Adipocyte (in vitro differentiated cells): ENCODE measurements at places on chromosomes 13 and 19.

GRCh38 chr13:98267080-98267912 is 90.2 kb upstream of the RNF113B start:
- no peak for DNase-seq

DNA sequence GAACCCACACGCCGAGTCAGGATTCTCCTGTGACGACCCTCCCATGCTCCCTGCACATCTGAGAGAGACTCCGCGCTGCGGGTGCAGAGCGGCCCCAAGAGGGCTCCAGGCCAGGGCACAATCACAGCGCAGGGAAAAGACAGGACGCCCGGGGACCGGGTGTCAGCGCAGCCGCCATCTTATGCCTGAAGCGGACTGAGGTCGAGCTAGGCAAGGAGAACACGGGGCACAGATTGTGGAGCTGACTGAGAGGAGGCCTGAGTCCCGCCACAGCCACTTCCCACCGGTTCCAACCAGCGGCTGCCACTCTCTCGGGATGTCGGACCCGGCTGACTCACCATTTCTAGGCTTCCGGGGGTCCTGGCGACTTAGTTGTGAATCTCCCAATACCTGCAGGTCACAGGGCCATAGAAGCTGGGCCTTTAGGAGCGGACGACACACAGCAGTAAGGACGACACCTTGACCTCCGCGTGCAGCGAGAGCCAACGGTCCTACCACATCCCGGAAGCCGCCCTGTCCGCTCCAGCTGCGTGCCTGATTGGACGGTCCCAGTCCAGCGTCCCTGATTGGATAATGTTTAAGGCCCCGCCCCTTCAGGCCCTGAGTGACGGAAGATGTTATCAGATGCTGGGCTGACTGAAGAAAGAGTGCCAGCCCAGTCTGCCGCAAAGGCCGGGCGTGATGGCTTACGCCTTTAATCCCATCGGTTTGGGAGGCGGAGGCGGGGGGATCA is at the start of gene ZNF728:
TSS of gene ZNF728 (minus strand) at position 487 of the 733 bp plus-strand sequence. CDS start at position 341, 146 bp downstream.
- DNase-seq, result no peak

- DNase-seq, result peak; percentile 25
Measured at GRCh38 chr13:30759748-30760147, 24.4 kb downstream of the ALOX5AP start.

- DNase-seq, result peak; percentile 62
Measured at GRCh38 chr13:81596224-81596753, 1255.4 kb upstream of the SPRY2 start.

DNA sequence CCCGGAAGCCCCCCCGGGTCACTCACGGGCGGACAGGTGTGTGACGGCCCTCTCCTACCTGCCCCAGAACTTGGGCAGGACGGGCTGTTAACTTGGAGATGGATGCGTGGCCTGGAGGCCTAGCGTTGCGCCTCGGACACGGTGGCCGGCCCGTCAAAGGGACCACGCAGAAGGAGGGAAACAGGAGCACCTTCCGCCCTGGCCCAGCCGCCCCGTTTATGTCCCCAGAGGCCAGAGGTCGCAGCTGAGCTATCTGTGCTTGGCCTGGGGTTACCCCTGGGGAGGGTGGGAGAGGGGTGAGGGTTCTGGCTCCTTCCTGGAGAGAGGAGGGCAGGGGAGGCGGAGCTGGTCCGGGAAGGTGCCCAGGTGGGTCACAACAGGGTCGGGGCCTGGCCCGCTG is 35.6 kb downstream of the GADD45B start:
- no peak for DNase-seq

DNA sequence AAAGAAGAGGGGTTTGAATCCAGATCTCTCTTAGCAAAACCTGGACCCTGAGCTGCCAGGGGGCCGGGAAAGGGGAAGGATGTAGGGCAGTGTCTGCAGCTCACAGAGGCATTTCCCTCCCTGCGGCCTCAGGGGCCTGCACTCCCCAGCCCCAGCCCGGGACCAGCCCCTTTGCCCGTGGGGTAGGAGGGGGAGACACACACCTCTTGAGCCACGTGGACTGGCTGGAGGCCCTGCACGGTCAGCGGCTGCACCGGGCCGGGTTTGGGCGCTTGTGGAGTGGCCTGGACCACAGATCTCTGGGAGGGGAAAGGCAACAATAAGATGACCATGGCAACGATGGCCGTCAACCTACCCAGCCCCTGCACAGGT is 26.9 kb downstream of the RFX1 start:
- no peak for DNase-seq

- no peak for DNase-seq
Measured at GRCh38 chr13:114004420-114005205, 30.7 kb upstream of the C13orf46 start.

DNA sequence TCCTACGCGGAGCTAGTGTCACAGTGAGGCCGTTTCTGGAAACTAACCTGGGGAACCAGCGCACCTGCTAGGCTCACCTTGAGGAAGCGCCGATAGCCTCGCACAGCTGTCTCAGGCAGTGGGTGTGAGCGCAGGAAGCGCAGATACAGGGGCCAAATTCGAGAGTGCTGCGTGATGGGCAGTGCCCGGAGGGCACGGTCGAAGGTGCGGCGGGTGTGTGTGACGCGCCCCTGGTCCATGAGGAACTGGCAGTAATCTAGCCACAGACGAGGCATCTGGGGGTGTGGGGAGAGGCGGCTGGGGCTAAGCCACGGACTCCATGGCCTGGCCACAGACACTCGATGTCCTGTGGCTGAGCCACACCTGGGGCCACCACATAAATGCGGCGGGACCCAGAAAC is 2.2 kb downstream of the XAB2 start:
- DNase-seq, result no peak

DNA sequence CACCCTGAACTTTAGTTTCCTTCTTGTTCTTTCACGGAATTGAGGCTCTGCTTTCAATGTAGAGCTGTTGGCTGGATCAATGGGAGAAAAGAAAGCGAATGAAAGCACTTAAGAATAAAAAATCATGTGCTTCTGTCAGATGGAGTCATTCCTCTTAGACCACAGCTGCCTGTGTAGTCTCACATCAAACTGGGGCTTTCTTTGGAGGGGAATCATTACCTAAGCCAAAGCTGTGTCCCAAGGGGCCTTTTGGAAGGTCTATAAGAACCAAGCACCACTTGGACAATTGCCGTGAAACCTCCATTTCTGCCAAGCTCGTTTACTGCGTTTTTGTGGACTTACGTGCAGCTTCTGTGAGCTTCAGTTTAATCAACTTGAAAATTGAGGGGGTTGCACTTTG is 44.2 kb upstream of the RNF113B start:
- DNase-seq, result no peak

- DNase-seq, result peak; percentile 10
Measured at GRCh38 chr13:84999252-84999651, 800.0 kb downstream of the SLITRK6 start.

DNA sequence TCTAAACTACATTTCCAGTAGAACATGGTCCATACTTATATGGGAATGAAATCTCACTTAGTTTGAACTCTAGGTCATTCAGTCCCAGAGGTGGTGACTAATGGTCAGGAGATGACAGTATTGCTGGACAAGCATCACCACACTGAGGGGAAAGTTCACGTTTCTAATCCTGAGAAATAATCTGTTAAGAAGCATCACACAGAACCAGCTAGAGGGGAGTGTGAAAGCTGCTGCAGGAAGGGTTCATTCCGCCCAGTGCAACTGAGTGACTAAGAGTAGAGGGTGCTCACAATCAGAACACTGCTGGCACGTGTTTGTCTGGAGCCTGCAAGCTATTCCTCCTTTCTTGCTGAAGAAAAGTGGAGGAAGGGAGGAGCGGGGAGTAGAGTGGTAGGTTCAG is 2.7 kb downstream of the COL4A1 start:
- DNase-seq, result no peak

- DNase-seq, result no peak
Measured at GRCh38 chr19:48768994-48769713, 13.8 kb downstream of the FGF21 start.

- DNase-seq, result peak; percentile 72
Measured at GRCh38 chr13:110233181-110233950, 73.6 kb downstream of the COL4A1 start.

GRCh38 chr19:55283548-55284377 is at the start of gene BRSK1:
Gene BRSK1 (plus strand): TSS chr19:55283997. CDS start chr19:55284443, 446 bp downstream.
- peak; percentile 87 for DNase-seq
